Chondrocyte (in vitro differentiated cells): ENCODE measurements at places on chromosomes 6 and 20. TPM values are rescaled to one million over a fixed set of nuclear protein-coding genes. Genes with fewer than 3 reads are reported as not detected.
A peak's percentile ranks its signal among the peaks of the same experiment; 100 is the strongest.

GRCh38 chr6:26595669-26596269 lies 984 bp upstream of the ABT1 start:
- DNase-seq: no peak
- H3K36me3 ChIP-seq: peaks cover 10% of the 10 kb centered on the region
- H3K4me3 ChIP-seq: no peak overlapping the region
- peaks cover 20% of the 10 kb centered on the region for H3K4me1 ChIP-seq
- peaks cover 31% of the 10 kb centered on the region for H3K27me3 ChIP-seq

GRCh38 chr6:135994857-135995544 lies 143.5 kb downstream of the PDE7B start:
- no peaks in the 10 kb centered on the region for H3K36me3 ChIP-seq
- no peak overlapping the region for H3K27ac ChIP-seq
- H3K4me3 ChIP-seq: no peak overlapping the region
- H3K27me3 ChIP-seq: no peaks in the 10 kb centered on the region
- DNase-seq: no peak

The SIRPB2 gene
- not detected in 3 replicates for total RNA-seq

GRCh38 chr20:59161721-59162120 lies 1.9 kb upstream of the ZNF831 start:
- H3K27me3 ChIP-seq: peaks cover 20% of the 10 kb centered on the region
- H3K4me3 ChIP-seq: no peak overlapping the region
- no peaks in the 10 kb centered on the region for H3K36me3 ChIP-seq

The TMEM170B gene
- total RNA-seq: 3.6 to 5.1 TPM (median 3.9 TPM) in 3 replicates

GRCh38 chr20:10777710-10778109 lies 103.9 kb upstream of the JAG1 start:
- no peaks in the 10 kb centered on the region for H3K27me3 ChIP-seq
- no peak overlapping the region for H3K4me3 ChIP-seq

DNA sequence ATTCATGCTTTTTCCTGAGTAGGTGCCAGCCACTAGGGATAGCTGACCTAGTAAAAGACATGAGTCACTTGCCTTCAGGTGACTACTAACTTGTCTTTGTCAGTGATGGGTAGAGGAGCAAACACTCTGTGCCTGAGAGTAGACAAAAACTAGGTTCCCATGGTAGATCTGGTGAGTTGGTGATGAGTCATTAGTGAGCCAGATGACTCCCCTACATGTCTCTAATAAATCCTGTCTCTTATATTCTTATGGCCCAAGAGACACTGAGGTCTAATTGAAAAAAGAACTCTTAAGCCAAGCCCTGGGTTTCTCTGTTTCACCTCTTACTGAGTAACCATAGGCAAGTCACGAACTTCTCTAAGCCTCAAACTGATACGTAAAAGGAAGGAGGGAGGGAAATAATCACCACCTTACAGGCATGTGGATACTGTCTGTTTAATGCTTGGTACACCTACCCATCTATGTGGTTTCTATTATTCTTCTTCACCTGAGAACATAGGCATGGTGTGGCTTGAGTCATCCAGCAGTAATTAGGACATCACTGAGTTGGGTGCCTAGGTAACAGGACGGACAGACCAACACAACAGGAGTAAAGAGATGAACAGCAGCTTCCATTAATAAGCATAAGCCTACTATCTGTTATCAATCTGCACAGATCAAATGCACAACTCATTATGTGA lies 20.3 kb downstream of the TTPAL start:
- no peak for DNase-seq
- H3K27me3 ChIP-seq: no peaks in the 10 kb centered on the region
- no peak overlapping the region for H3K4me3 ChIP-seq
- peaks cover 20% of the 10 kb centered on the region for H3K36me3 ChIP-seq
- peak overlapping the region; percentile 98 for H3K27ac ChIP-seq
- H3K4me1 ChIP-seq: peaks cover 74% of the 10 kb centered on the region

- H3K27ac ChIP-seq: no peak overlapping the region
- no peak for DNase-seq
- H3K27me3 ChIP-seq: peaks cover 2% of the 10 kb centered on the region
- no peak overlapping the region for H3K4me3 ChIP-seq
- H3K36me3 ChIP-seq: no peaks in the 10 kb centered on the region
Observed at GRCh38 chr6:130787726-130788500, 39.3 kb upstream of the SMLR1 start.

GRCh38 chr6:168713839-168714238 lies 272.9 kb downstream of the SMOC2 start:
- no peaks in the 10 kb centered on the region for H3K36me3 ChIP-seq
- H3K27me3 ChIP-seq: peaks cover 24% of the 10 kb centered on the region
- H3K27ac ChIP-seq: no peak overlapping the region
- no peak overlapping the region for H3K4me3 ChIP-seq

DNA sequence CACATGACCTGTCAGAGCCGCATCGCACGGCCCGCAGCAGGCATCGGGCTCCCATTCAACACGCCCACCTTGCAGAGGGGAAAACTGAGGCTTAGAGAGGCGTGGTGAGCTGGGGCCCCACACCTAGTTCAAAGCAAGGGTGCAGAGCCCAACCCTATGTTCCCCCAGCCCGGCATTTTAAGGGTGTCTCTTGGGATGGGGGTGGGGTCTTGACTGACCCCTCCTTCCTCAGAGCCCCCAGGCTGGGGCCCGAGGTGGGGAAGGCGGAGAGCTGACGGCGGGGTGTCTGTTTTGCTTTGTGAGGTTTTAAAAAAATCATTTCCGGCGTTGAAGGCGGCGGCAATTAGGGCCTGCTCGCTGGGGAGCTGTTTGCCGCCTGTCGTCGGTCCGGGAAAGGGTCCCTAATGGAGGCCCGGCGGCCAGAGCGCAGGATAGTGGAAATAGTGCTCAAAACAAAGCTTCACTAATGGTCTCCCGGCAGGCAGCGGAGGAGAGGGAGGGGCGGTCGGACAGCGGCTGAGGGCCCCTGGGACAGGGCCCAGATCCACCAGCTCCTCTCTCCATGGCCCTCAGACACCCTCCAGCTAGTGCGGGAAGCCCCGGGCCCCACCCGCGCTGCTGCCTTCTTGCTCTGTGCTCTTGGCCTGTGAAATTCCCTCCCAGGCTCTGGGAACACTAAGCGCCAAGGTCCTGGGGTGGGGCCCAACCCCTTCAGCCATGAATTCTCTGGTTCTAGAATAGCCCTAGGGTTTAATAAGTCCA lies 11.9 kb downstream of the VSTM2L start:
- peak overlapping the region; percentile 65 for H3K4me3 ChIP-seq
- H3K27ac ChIP-seq: peak overlapping the region; percentile 84
- H3K36me3 ChIP-seq: no peaks in the 10 kb centered on the region
- DNase-seq: no peak

- H3K27ac ChIP-seq: no peak overlapping the region
- H3K27me3 ChIP-seq: no peaks in the 10 kb centered on the region
- H3K4me1 ChIP-seq: peaks cover 4% of the 10 kb centered on the region
- no peak for DNase-seq
Observed at GRCh38 chr6:151175662-151176445, 63.9 kb upstream of the AKAP12 start.

The RIPOR3 gene
- total RNA-seq: 0.12 TPM in 1 of 3 replicates, not detected in the others

The JAG1 gene
- total RNA-seq: 161 to 510 TPM (median 505 TPM) in 3 replicates

The PDE10A gene
- total RNA-seq: 10.4 to 14.3 TPM (median 13.7 TPM) in 3 replicates

GRCh38 chr20:42635699-42636411 lies 553.9 kb downstream of the PTPRT start:
- H3K27ac ChIP-seq: no peak overlapping the region
- H3K36me3 ChIP-seq: no peaks in the 10 kb centered on the region

DNA sequence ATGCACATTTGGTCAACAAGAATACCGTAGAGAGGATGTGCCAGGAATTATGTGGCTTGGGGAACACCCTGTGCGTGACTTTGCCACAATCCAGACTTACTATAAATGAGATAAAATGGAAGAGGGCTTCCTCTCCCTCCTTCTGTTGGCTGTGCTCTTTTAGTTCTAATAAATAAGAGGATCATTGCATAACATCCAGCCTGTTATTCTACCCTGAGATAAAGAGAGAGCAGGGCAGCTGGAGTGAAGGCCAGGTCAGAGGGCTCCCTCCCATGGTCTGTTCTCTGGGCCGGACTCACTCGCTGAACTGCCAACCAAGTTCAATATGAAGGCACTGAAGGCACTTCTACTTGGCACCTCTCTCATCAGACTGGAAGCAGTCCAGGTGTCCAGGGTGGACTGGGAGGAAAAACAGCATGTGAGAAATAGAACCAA lies 91.7 kb downstream of the MTFR2 start:
- no peaks in the 10 kb centered on the region for H3K36me3 ChIP-seq
- H3K27me3 ChIP-seq: peaks cover 2% of the 10 kb centered on the region
- H3K4me3 ChIP-seq: no peak overlapping the region
- H3K4me1 ChIP-seq: peaks cover 3% of the 10 kb centered on the region
- no peak for DNase-seq

DNA sequence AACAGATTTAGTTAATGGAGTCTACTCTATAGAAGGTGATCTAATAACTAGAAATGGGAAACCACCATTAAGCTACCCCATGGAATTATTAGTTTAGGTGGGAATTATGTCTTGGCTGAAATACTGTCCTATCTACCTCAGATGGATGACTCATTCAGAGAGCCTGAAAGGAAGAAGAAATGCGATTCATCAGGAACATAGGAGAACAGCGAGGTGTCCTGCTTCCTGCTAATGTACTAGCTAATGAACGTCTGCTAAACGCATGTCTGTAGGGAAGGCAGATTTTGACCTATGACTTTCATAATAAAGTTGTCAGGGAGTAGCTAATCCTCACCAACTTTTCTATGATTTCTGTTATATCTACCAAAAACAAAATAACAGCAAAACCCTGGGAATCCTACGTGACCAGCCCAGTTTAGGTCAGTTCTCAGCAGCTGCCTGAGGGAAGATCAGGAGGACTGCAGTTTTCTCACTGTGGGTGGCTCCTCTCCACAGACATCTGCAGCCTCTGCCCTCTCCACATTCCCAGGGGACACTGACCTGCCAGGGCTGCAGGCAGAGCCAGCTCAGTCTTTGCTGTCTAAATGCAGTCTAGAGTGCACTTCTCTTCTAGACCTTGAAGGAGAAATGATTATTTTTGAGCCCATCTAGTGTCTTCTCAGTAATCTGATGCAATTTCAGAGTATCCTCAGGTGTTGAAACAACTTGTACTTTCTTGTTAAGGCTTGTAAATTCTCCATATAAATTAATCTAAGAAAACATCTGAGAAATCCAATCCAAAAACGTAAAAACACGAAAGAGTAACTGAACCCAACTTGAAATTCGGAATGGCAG lies 18.1 kb upstream of the SFT2D1 start:
- DNase-seq: no peak
- H3K27ac ChIP-seq: peak overlapping the region; percentile 89
- H3K36me3 ChIP-seq: peaks cover 3% of the 10 kb centered on the region
- peak overlapping the region; percentile 35 for H3K4me3 ChIP-seq
- peaks cover 3% of the 10 kb centered on the region for H3K27me3 ChIP-seq

GRCh38 chr6:1756472-1757129 lies 146.9 kb downstream of the FOXC1 start:
- DNase-seq: no peak
- no peaks in the 10 kb centered on the region for H3K27me3 ChIP-seq
- H3K4me3 ChIP-seq: no peak overlapping the region
- H3K27ac ChIP-seq: no peak overlapping the region
- H3K4me1 ChIP-seq: peaks cover 10% of the 10 kb centered on the region
- H3K36me3 ChIP-seq: peaks cover 17% of the 10 kb centered on the region

GRCh38 chr20:22825546-22825945 lies 209.6 kb upstream of the SSTR4 start:
- DNase-seq: no peak
- H3K4me3 ChIP-seq: no peak overlapping the region
- H3K27ac ChIP-seq: peak overlapping the region; percentile 55
- no peaks in the 10 kb centered on the region for H3K27me3 ChIP-seq
- peaks cover 42% of the 10 kb centered on the region for H3K4me1 ChIP-seq

The TCP11 gene
- total RNA-seq: not detected in 3 replicates

DNA sequence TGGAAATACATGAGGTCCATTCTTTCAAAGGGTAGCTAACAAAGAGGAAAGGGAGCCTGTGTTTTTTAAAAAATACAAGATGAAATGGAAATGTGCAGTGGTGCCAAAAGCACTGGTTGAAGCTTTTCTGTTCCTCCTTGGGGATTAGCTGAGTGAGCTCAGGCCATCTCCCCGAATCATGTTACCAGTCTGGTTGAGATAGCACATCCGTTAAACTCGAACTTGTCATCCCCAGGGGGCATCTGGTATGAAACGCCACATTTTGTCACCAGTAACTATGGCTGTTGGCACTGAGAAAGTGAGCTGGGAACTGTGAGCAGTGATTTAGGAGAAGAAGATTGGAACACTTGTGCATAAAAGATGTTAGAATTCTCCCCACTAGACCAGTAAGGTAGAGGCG lies 196.2 kb downstream of the SAMD5 start:
- no peak overlapping the region for H3K27ac ChIP-seq
- H3K36me3 ChIP-seq: no peaks in the 10 kb centered on the region
- no peak overlapping the region for H3K4me3 ChIP-seq
- no peak for DNase-seq

- no peak for DNase-seq
- peaks cover 14% of the 10 kb centered on the region for H3K36me3 ChIP-seq
- peaks cover 67% of the 10 kb centered on the region for H3K4me1 ChIP-seq
- no peaks in the 10 kb centered on the region for H3K27me3 ChIP-seq
- peak overlapping the region; percentile 87 for H3K27ac ChIP-seq
- peak overlapping the region; percentile 84 for H3K4me3 ChIP-seq
Observed at GRCh38 chr6:12291071-12291838, 1.1 kb downstream of the EDN1 start.

The FERMT1 gene
- 0.51 to 2.1 TPM (median 0.52 TPM) in 3 replicates for total RNA-seq

DNA sequence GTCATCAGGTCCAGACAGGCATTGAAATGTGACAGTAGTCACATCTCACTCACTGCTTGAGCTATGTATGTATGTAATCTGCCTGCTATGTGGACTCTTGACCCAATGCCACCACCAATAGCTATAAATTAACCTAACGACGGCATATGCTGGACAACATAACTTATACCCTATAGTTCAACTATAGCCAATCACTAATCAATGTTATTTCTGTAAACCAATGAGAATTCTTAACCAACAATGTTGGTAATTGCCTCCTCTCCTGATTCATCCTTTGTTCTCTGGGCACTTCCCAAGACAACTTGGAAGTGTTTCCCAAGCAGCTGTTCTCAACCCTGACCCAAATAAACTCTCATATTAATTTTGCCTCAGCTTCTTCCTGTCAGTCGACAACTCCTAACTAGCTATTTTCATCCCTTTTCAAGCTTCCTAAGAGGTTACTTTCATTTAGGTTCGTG lies 24.1 kb upstream of the SERPINB1 start:
- H3K4me1 ChIP-seq: peaks cover 10% of the 10 kb centered on the region
- no peaks in the 10 kb centered on the region for H3K36me3 ChIP-seq
- H3K27me3 ChIP-seq: no peaks in the 10 kb centered on the region
- no peak overlapping the region for H3K4me3 ChIP-seq
- H3K27ac ChIP-seq: no peak overlapping the region

The C20orf204 gene
- 0.77 to 3.3 TPM (median 0.97 TPM) in 3 replicates for total RNA-seq

GRCh38 chr20:44961870-44962267 lies 1.7 kb upstream of the TOMM34 start:
- no peaks in the 10 kb centered on the region for H3K36me3 ChIP-seq
- no peak overlapping the region for H3K4me3 ChIP-seq
- no peak for DNase-seq
- no peak overlapping the region for H3K27ac ChIP-seq
- H3K4me1 ChIP-seq: peaks cover 35% of the 10 kb centered on the region

GRCh38 chr20:4546786-4547185 lies 174.9 kb upstream of the PRND start:
- no peak overlapping the region for H3K4me3 ChIP-seq
- H3K36me3 ChIP-seq: no peaks in the 10 kb centered on the region
- H3K27me3 ChIP-seq: no peaks in the 10 kb centered on the region
- no peak overlapping the region for H3K27ac ChIP-seq

- no peaks in the 10 kb centered on the region for H3K27me3 ChIP-seq
- H3K4me3 ChIP-seq: no peak overlapping the region
- H3K36me3 ChIP-seq: no peaks in the 10 kb centered on the region
- no peak for DNase-seq
Observed at GRCh38 chr6:33607784-33608161, 13.3 kb upstream of the ITPR3 start.

The SCGN gene
- not detected in 3 replicates for total RNA-seq
